CD4-positive, alpha-beta memory T cell (primary cell): ENCODE measurements at places on chromosomes 7 and 10.

- DNase-seq = no peak
Measured at GRCh38 chr10:110500515-110500905, 2.8 kb downstream of the DUSP5 start.

- no peak for DNase-seq
Measured at GRCh38 chr7:18225067-18225466, 197.4 kb upstream of the PRPS1L1 start.

DNA sequence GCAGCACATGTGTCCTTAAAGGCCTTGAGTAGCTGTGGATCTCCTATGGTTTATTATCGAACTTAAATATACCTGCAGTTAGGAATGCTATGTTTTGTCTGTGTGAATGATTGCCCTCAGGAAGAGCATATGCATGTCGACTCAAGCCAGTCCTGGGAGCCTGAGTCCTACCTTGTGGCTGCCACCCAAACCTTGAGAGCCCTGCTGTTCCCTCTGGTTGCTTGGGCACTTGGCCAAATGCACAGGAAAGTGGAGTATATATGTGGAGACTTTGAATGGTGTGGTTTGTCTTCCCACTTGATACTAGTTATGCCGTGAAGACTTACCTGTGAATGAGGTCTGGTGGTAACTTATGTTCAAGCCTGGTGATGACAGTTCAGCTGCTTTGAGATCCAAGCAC is 409.8 kb downstream of the LRMDA start:
- DNase-seq = no peak

- DNase-seq = no peak
Measured at GRCh38 chr7:23471106-23471859, 992 bp upstream of the IGF2BP3 start.

GRCh38 chr10:79411546-79412495 is 33.6 kb downstream of the ZCCHC24 start:
- no peak for DNase-seq

DNA sequence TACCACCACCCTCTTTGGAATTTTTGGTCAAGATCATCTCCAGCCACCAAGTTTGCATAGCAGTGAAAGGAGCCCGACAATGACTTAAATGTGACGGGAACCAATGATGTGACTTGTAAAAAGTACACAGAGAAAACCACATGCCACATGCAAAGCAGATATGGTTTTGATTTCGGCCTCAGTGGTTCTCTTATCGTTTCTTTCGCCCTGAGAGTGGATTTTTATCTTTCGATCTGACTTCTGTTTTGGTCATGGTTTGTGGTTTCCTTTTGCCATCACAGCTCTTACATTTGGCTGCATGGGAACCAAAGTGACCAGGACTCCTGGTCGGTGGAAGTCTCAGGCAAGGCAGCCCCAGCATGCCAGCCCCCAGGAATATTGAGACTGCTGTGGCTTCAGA is 31.5 kb downstream of the TCF7L2 start:
- DNase-seq = peak; percentile 10

- DNase-seq = no peak
Measured at GRCh38 chr7:92698237-92698841, 108.1 kb upstream of the FAM133B start.

DNA sequence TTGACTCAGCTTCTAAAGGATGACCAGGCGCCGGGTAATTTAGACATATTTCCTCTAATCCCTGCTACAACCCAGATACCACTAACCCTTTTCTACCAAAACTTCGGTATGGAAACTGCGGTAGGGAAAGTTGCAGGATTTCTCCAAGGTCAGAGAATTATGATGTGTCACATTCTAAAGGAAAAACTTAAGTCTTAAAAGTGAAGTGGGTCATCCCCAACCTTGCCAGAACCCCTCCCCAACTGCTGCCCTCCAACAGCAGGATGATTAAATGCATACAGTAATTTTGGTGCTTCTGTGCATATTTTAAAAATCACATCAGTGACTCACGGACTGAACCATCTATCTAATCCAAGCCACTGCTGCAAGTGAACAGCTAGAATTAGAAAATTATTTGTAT is 52.7 kb downstream of the GRB10 start:
- no peak for DNase-seq

- DNase-seq = no peak
Measured at GRCh38 chr10:59896191-59896590, 10.2 kb downstream of the CCDC6 start.

GRCh38 chr7:19295376-19295775 is 150.2 kb upstream of the FERD3L start:
- DNase-seq = no peak

DNA sequence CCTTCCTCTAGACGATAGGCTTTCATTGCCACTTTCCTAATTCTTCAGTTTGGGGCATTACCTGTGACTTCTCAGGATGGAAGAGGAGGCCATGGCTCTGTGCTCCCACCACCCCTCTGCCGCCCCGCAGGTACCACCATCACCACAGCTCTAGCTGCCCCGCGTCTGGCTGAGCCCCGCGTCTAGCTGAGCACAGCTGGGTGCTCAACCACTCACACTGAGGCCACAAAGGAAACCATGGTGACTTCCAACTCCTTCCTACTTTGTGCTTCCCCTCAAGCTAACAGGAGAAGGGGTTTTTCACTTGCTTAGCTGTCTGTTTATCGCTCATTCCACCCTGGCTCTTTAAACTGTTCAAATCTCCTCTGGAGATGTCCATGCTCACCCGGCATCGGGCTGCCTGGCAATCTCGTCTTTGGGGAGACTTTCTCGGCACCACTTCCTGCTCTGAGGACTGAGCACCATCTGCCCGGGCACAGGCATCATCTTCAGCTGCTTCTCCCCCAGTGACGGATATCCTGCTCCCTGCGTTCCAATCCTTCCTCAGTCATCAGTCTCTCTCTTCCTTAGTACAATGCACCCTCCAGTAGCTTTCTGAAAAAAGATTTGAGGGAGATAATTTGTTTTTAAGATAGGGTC is 59.4 kb downstream of the MAD1L1 start:
- DNase-seq = no peak

DNA sequence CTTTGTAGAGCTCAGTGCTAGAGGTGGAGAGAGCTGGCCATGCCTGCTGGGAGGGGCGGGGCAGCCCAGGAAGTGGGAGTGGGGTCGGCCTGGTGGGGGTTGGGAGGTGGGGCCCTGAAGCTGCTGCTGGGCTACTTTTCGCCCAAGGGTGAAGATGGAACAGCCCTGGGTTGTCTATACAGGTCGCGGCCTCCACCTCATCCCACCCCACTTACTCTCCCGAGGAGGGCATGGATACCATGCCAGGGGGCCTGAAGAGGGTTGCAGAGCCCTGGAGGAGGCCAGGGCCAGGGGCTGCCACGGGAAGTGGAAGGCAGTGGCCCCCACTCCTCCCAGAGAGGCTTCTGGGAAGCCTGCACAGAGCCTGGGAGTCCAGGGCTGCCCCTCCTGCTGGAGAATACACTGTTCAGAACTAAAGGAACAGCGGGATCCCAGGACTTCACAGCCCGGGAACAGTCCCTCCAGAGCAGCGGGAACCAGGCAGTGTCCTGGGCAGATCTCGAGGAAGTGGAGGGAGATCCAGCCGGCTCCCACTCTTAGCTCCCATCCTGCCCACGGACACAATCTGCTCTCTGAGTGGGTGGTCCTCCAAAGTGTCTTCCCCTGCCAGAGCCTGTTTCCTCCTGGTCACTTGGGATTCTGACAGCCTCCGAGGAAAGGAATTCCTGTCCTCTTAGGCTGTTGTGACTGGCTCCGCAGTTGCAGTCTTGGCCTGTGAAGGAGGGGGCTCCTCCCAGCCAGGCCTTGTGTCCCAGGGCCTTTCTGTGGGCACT is 23.5 kb downstream of the MAT1A start:
- DNase-seq = no peak

- no peak for DNase-seq
Measured at GRCh38 chr7:80307227-80307856, 172.7 kb downstream of the GNAI1 start.

DNA sequence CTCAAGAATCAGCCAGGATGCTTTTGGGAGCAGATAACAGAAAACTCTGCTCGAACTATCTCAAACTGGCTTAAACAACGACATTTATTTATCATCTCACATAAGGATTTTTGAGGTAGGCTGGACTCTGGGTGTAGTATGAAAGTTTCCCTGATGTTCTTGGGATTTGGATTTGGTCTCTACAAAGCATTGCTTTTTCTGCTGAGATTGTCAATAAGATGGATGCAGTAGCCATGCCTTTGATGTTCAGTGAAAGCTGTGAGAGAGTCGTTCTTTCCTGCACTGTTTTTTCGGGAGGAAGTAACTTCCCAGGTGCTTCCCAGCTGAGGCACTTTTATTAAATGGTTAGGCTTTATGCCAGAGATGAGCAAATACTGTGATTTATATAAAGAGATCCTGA is 181.1 kb downstream of the PRKG1 start:
- DNase-seq = no peak

DNA sequence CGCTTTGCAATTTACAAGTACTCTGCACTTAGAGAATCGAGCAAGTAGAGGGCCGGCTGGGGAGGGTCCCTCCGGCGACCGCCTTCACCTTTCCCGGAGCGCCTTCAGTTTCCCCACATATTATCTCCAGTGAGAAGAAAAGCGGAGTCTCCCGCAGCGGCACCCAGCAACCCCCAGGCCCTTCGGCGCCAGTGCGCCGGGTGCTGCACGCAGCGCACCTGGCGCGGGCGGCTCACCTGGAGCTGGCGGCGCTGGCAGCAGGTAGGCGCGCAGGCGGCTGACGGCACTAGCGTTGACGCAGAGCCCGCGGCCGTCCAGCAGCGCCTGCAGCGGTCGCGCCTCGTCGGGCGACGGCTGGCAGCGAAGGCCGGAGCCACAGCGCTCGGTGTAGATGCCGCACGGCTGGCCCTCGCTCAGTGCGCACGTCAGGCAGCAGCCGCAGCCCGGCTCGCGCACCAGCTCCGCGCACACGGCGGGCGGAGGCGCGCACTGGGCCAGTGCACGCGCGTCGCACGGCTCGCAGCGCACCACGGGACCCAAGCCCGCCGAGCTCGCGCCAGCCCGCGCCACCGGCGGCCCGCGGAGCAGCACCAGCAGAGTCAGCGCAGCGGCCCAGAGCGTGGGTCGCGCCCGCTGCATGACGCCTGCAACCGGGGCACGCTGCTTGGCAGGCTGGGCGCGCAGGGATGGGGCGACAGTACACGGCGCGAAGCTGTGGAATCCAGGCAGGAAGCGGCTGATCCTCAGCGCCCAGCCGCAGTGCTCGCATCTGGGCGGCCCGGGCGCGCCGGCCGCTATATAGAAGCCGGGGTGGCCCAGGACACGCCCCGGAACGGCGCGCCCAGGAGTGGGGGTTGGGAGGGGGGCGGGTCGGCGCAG is at the start of gene IGFBP3:
Gene IGFBP3, minus strand, starts transcription at position 771 of the 879 bp plus-strand sequence. Its CDS starts 132 bp downstream, at position 639.
- peak; percentile 48 for DNase-seq

DNA sequence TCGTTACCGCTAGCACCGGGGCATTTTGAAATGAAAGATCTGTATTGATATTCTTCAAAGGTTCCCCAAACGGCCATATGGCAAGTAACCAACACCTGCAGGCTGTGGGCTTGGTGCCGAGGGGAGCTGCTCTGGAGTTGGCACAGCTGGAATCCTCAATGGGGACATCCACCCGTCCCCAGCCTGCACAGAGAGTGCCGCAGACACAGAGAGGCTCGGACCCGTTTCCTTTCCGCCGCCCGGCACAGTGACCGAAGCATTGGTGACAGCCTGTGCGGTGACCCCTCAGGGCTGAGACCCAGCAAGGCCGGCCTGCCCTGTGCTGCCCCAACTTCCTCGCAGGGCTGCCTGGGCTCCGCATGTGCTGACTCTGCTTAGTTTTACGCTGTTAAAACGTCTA is 4.5 kb downstream of the CFAP46 start:
- DNase-seq = no peak

DNA sequence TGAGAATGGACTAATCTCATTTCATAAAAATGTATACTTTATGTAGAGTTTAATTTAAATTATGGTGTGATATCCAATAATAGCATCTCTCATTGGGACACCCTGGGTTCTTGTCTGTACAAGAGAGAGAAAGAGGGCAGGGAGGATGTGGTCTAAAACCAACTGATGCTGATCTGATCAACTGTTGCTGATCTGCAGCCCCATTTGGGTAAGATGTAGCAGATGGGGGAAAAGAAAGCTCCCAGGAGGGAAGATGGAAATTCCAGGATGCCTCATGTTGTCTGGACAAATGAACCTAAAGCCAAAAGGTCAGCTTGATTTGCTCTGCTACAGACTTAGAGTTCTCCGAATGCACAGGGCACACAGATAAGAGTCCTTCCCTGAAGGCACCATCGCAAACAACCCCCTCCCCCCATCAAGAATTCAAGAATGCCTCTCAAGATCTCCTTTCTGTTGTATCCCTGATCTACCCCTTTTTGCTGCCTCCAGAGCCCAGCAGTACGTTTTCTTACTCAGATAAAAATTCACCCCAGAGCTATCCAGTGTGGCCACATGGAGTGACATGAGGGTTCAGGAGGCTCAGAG is 171.4 kb upstream of the INHBA start:
- DNase-seq = no peak

DNA sequence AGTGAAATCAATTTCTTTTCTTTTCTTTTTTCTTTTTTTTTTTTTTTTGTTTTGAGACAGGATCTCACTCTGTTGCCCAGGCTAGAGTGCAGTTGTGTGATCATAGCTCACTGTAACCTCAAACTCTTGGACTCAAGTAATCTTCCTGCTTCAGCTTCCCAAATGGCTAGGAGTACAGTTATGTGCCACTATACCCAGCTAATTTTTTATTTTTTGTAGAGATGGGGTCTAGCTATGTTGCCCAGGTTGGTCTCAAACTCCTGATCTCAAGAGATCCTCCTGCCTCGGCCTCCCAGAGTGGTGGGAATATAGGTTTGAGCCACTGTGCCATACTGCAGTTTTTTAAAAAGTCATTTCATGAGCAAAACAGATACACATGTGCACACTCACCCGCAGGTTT is 79.8 kb downstream of the ANK3 start:
- no peak for DNase-seq

GRCh38 chr10:127990846-127991542 is 84.1 kb downstream of the PTPRE start:
- peak; percentile 68 for DNase-seq

GRCh38 chr10:132704008-132704814 is 81.7 kb downstream of the NKX6-2 start:
- no peak for DNase-seq

- no peak for DNase-seq
Measured at GRCh38 chr7:107494884-107495283, 25.0 kb downstream of the GPR22 start.

GRCh38 chr7:4525884-4526283 is 156.2 kb upstream of the FOXK1 start:
- no peak for DNase-seq

GRCh38 chr7:45122975-45123860 is 11.7 kb upstream of the TBRG4 start:
- DNase-seq = no peak

- DNase-seq = no peak
Measured at GRCh38 chr7:140060788-140061606, 1.8 kb downstream of the PARP12 start.

GRCh38 chr10:112356686-112357085 is 17.2 kb upstream of the ACSL5 start:
- DNase-seq = no peak

GRCh38 chr7:7563813-7564212 is 2.9 kb upstream of the MIOS start:
- DNase-seq = no peak
